Muscle of arm (tissue), 14 donors: ENCODE measurements at places on chromosomes 2 and 18. TPM values are rescaled to one million over a fixed set of nuclear protein-coding genes. Genes with fewer than 3 reads are reported as not detected.

SCN3A gene
- polyA plus RNA-seq, result not detected

C2orf78 gene
- not detected for polyA plus RNA-seq

SLC35F6 gene
- polyA plus RNA-seq, result 10.3 TPM

EPB41L5 gene
- 18.8 TPM for polyA plus RNA-seq

ITPRIPL1 gene
- polyA plus RNA-seq, result 2.2 TPM

SNORC gene
- polyA plus RNA-seq, result 2.3 TPM

DSG1 gene
- not detected for polyA plus RNA-seq

- peak; percentile 51 for DNase-seq
These were observed 56.9 kb downstream of the DYSF start for GRCh38 chr2:71510196-71510807.

- DNase-seq, result no peak
These were observed 40.7 kb downstream of the KCNIP3 start for GRCh38 chr2:95337829-95338228.

DNA sequence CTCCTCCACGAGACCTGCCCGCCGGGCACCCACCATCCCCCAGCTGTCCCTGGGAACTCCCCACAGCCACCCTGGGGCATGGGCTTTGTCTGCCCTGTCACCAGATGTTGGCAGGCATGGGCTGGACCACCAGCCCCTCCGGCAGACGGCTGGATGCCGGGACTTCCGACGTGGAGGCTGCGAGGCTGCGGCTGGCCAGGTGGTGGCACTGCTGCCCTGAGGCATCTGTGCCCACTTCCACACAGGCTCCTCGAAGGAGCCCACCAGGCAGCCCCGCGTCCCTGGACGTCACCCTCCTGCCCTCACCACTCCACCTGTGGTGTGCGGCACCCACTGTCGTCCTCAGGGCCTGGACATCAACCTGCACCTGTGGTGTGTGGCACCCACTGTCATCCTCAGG, 319.9 kb upstream of the SALL3 start:
- no peak for DNase-seq

GRCh38 chr2:195016841-195017240, 640.2 kb upstream of the SLC39A10 start:
- DNase-seq, result no peak

DNA sequence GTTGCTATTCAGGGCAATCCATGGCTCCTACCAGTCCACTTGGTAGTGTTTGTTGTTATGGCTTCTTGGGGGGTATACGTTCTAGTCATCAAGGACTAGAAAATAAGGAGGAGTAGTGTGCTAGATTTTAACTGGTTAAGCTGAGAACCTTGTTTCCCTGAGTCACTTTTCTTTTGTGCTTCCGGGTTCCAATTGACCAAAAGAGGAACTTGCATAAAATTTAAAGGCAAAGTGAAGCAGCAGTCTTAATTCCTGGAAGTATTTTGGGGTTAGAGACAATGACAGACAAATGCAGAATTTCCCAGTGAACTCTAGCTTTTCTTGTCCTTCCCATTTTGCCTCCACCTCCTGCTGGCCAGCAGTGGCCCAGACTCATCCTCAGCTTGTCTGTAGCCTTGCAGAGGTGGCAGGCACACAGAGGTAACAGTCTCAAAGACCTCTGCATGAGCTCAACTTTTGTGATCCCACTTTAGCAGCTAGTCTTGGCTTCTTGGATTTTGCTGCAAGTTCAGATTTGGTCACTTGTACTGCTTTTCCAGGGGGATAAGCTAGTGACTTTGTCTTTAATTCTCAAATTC, 1105.8 kb upstream of the NXPH2 start:
- DNase-seq, result no peak

DNA sequence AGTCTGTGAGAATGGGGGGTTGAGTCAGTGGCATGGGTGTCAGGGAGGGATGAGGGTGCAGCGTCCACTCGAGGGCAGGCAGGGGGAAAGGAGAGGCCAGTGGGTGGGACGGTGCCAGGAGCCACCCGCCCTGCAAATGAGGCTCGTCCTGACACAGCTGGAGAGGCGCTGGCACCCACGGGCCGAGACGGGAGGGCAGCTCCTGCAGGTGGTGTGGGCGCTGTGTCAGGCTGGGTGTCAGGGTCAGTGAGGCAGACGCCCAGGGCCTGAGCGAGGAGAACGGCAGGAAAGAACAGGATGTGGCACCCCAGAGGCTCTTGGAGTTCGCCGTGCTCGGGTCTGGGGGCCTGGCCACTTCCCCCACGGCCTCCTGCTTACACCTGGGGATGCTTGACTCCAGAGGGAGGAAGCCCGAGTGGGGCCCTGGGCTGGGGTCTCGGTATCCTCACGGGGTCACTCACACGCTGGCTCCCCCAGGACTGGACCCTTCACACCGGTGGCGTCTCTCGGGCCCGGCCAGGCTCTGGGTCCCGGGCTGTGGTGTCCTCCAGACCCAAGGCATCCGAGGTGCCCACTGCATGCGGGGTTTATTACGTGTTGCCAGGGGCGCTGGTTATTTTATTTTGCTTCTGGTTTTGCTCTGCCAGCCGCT, 130.5 kb upstream of the CTDP1 start:
- no peak for DNase-seq

DNA sequence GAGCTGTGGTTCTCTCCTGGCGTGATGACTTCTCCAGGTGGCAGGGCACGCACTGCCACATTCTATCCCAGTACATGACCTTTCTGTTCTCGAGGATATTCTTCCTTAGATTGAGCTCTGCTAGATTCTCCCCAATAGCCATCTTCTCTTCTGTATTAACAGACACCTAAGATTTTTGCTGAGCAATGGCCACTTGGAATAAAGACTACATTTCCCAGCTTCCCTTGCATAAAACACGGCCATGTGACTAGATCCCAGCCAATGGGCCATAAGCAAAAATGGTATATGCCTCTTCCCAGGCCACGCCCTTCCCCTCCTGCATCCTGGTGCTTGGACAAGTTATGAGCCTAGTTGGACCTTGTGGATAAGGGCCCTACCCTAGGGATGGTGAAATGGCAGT, 82.1 kb downstream of the EIF2AK3 start:
- no peak for DNase-seq
